ENCODE measurements at places on chromosomes 6 and 20. TPM values are rescaled to one million over a fixed set of nuclear protein-coding genes. Genes with fewer than 3 reads are reported as not detected.

Gene ADAM33
- total RNA-seq = 19.6 TPM

Gene EFCAB8
- total RNA-seq = not detected

Gene OR2J3
- not detected for total RNA-seq

Gene SFT2D1
- 56.2 TPM for total RNA-seq

Gene SLC22A1
- not detected for total RNA-seq

Gene CD2AP
- total RNA-seq = 8.1 TPM

Gene RALY
- total RNA-seq = 96.2 TPM
